Stimulated activated naive CD8-positive, alpha-beta T cell treated with anti-CD3 and anti-CD28 coated beads, Interleukin-15, Interleukin-2, amounts not matched to agents 100 U/mL and 50 U/mL, for 24 hours (primary cell): ENCODE measurements at places on chromosomes 4 and X.

- no peak for DNase-seq
These were observed 54.0 kb downstream of the ARX start for GRCh38 chrX:24961809-24962208.

DNA sequence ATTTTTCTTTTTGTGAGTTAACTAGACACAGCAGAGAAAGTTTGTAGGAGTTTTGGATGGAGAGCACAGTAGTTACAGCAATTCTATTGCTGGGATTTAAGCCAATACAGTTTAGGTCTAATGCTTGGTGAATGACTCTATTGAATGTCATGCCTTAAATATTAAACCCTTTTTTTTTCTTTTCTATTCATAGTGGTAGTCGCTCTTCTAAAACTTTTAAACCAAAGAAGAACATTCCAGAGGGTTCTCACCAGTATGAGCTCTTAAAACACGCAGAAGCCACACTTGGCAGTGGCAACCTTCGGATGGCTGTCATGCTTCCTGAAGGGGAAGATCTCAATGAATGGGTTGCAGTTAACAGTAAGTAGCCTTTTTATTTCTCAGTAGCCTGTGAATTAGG lies 34.8 kb upstream of the DCK start:
- DNase-seq, result no peak

- DNase-seq, result no peak
These were observed 1.4 kb upstream of the UGT2B4 start for GRCh38 chr4:69497076-69497475.

GRCh38 chrX:65688403-65688871 lies 21.0 kb downstream of the MSN start:
- DNase-seq, result no peak

DNA sequence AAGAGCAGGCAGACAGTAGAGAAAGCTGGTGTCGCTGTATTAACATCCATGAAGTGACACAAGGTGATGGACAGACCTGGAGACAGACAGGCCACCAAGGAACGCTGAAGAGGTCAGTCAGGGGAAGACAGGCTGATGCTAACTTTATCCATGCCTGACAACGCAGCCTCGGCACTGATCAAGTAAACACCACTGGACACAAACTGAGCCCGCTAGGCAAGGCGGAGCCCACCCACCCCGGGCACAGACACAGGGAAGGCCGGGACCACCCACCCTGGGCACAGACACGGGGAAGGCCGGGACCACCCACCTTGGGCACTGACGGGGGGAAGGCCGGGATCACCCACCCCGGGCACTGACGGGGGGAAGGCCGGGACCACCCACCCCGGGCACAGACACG lies 18.8 kb downstream of the PPP2R3B start:
- no peak for DNase-seq

- DNase-seq, result no peak
These were observed 130.5 kb upstream of the TTC29 start for GRCh38 chr4:147076179-147076578.

DNA sequence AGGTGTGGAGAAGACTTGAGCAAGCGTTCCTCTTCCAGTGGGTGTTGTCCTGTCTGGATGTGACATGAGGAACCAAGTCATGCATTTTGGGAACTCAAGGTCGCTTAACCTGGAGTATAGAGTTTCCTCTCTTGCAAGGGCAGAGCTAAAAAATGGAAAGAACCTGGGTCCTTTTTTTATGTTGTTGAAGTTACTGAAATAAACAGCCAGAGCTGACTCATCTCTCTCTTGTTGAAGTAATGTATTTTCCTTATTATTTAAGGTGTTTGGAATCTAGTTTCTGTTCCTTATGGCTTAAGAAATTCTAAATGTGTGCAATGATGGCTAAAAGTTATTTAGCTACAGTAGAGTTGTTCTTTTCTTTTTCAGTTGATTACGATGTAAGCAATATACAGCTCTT lies 314.5 kb downstream of the CAMK2D start:
- no peak for DNase-seq

GRCh38 chrX:110853610-110854009 lies 58.0 kb upstream of the CHRDL1 start:
- DNase-seq, result no peak

GRCh38 chr4:165293927-165294649 lies 33.4 kb upstream of the MSMO1 start:
- DNase-seq, result no peak

GRCh38 chr4:110139815-110140214 lies 58.6 kb downstream of the ELOVL6 start:
- no peak for DNase-seq

GRCh38 chr4:100690812-100691211 lies 173.0 kb upstream of the EMCN start:
- no peak for DNase-seq

DNA sequence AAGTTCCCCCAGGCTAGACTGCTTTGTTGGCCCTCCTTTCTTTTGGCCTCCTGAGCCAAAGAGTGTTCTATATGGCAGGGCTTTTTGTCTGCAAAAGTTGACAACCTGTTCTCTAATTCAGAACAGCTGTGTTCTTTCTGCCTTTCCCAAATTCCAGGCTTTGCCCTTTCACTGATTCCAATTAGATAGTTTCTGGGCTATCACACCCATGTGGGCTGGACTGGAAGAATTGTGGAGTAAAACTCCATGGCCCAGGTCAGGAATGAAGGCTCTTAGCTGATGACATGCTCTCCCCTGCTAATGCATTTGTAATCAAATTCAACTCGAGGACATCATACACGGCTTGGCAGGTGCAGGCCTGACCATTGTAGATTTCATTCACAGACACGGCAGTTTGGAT lies 19.4 kb downstream of the BMP3 start:
- no peak for DNase-seq

- no peak for DNase-seq
These were observed 7.9 kb downstream of the C4orf17 start for GRCh38 chr4:99518601-99519295.

DNA sequence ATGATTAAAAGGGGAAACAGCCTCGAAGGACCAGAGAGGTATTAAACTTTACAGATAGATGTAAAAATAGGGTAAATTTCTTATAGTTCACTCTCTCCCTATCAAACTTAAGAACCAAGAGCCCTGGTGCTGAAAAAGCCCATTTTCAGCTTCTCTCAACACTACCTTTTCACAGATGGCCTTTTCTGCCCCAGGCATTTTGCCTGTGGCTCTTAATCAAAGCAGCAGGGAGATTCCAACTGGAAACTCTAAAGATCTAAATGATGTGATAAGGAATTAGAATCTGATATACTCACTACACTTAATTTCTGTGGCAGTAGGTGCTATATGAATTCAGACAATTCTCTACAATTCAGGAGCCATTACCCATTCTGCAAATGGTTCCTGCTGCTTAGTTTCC lies 60.0 kb downstream of the AMMECR1 start:
- DNase-seq, result no peak

DNA sequence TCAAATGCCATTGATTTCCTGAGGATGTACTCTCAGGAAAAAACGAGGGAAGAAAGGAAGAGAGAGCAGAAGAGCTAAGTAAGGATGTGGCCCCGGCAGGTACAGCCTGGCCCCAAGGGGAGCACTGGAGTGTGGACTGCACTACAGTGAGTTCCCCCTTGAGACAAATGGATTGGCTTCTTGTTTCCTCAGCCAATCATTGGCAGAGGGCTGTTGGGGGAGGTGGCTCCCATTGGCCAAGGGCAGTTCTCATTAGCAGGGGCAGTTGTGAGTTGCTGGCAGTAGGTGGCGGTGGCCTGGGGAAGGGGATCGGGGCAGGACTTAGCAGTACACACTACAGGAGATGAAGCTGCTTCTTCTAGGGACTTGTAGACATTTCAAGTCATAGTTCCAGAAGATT lies 24.1 kb upstream of the OCIAD2 start:
- DNase-seq, result no peak

GRCh38 chr4:81142744-81143143 lies 72.3 kb downstream of the PRKG2 start:
- no peak for DNase-seq

- DNase-seq, result no peak
These were observed 12.1 kb downstream of the HEPH start for GRCh38 chrX:66176134-66176533.

- DNase-seq, result no peak
These were observed 151.6 kb downstream of the PALLD start for GRCh38 chr4:168648494-168648893.

DNA sequence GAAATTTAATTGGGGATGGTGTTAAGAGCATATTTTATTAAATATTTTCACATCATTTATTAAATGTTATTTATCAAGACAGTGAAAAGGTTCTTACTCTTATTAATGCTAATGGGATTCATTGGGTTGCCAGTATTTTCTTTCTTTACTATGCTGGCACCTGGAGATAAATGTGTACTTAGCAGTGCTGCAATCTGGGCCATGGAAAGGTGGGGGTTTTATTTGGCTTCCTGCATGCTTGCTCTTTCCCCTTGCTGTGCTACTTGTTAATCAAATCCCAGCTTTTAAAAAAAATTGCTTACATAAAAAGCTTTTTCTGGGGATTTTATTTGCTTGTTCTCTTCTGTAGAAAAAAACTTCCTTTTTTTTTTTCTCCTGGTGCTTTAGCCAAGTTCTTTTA lies 48.3 kb downstream of the ZAR1 start:
- DNase-seq, result no peak

- DNase-seq, result no peak
These were observed 36.9 kb downstream of the PARM1 start for GRCh38 chr4:74969507-74970474.

DNA sequence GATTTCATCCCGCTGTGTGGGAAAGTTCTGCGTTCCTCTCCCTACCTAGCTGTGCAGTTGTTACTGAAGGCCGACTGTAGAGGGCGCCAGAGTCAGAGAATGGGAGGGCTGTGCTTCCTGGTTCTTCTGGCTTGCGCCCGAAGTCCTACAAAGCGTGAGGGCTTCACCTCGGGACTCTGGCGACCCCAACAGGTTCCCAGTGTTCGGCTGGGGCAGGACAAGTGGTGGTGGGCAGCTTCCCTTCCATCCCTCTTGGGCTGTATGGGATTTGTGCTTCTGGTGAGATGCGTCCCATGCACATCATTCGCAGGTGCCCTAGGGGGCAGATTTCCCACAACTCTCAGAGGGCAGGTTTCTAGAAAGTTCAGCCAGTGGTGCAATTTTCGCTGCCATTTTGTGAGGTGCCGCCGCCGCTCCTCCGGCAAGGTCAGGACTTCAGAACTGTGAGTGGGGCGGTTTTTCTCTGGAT lies 27.3 kb downstream of the CT45A1 start:
- peak; percentile 60 for DNase-seq
